Activated CD4-positive, alpha-beta T cell treated with anti-CD3 and anti-CD28 coated beads, Interleukin-2, Interleukin-6, amounts not matched to agents 100 ng/mL and 50 ng/mL, durations not matched to agents 16 hours and 8 hours (primary cell): ENCODE measurements at places on chromosomes 1 and 21.

DNA sequence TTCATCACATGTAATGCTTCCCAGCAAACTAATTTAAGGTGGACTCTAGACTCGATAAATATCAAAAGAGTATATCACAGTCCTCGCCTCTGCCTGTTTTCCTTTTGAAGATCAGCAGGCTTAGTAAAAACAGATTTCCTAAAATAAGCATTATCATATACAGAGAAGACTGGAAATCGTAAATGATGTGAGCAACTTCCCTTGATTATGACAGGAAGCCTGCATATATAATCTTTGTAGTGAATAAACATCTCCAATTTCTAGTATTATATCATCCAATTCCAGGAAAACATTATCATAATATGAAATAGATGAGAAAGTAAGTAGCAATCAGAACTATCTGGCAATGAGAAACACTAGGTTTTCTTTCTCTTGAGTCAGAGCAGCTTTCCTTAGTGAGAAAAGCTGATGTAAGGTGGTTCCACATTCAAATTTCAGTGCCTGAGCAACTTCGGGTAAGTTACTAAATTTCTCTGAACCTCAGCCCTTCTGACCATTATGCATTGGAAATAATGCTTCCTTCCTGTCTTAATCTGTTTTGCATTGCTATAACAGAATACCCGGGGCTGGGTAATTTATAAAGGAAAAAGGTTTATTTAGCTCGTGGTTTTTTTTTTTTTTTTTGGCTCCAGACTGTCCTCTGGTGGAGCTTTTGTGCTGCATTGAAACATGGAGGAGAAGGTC, 12.6 kb upstream of the POU2F1 start:
- DNase-seq, result peak; percentile 56

- DNase-seq, result no peak
These were observed 589.9 kb downstream of the MATN1 start for GRCh38 chr1:30133414-30134055.

GRCh38 chr1:33433509-33434362, 2.8 kb upstream of the PHC2 start:
- DNase-seq, result no peak

DNA sequence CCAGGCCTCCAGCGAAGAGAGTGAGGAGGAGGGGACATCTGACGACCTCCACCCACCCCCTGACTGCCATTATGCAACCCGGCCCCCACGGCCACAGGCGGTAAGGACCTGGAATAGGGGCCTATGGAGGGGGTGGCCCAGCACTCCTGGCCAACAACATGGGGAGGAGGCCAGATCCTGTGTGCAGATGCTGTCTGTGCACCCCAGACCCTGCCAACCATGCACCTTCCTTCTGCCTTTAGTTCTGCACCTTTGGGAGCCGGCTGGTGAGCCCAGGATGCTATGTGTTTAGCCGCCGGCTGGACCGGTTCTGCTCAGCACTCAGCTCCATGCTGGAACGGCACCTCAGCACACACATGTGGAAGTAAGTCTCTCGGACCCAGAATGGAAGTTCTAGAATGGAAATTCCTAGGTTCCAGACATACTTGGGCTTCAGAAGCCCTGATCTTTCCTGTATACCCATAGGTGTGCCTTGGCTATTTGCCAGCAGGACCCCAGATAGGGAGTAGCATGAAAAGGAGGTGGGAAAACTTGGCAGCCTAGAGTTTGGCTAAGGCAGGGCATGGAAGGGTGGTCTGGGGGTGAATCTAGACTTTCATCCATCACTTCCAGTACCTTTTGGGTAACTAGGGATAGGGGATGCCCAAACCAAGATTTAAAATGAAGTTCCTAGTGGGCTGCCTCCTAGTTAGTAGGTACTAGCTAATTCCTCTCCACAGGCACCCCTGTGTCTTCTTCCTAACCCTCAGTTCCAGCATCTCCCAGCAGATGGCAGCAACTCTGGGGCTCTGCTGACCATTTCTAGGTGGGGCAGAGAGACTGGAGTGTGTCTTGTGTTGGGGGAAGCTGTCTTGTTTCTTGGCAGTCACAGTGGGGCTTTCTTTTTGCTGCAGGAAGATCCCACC, 3.6 kb upstream of the CYB561D1 start:
- DNase-seq, result peak; percentile 76

- no peak for DNase-seq
These were observed 17.7 kb downstream of the DDAH1 start for GRCh38 chr1:85447006-85447943.

- no peak for DNase-seq
These were observed 46.8 kb downstream of the NTMT2 start for GRCh38 chr1:170192546-170192945.

DNA sequence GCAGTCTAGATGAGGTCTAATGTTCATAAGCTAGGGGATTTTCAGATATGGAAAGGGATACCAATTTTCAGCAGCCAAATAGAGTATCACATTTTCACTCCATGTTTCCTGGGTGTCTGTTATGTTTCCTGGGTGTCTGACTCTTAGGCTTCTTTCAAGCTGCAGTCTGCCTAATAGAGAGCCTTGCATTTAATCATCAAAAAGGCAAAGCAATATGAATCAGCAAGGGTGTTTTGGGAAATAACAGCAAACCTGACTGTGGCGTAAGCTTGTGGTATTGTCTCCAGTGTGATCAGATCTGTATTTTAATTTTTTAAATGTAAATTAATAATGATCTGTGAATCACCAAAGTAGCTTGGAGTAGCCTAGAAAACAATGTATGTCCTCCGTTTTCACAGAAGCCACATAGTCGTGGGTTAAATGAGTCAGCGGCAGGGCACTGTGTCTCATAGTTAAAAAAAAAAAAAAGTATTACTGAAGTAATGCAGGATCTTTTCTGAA, 10.4 kb downstream of the LGALS8 start:
- DNase-seq, result peak; percentile 65
